Stromal cell of bone marrow (primary cell): ENCODE measurements at places on chromosomes 13 and 19.
A peak's percentile ranks its signal among the peaks of the same experiment; 100 is the strongest.

DNA sequence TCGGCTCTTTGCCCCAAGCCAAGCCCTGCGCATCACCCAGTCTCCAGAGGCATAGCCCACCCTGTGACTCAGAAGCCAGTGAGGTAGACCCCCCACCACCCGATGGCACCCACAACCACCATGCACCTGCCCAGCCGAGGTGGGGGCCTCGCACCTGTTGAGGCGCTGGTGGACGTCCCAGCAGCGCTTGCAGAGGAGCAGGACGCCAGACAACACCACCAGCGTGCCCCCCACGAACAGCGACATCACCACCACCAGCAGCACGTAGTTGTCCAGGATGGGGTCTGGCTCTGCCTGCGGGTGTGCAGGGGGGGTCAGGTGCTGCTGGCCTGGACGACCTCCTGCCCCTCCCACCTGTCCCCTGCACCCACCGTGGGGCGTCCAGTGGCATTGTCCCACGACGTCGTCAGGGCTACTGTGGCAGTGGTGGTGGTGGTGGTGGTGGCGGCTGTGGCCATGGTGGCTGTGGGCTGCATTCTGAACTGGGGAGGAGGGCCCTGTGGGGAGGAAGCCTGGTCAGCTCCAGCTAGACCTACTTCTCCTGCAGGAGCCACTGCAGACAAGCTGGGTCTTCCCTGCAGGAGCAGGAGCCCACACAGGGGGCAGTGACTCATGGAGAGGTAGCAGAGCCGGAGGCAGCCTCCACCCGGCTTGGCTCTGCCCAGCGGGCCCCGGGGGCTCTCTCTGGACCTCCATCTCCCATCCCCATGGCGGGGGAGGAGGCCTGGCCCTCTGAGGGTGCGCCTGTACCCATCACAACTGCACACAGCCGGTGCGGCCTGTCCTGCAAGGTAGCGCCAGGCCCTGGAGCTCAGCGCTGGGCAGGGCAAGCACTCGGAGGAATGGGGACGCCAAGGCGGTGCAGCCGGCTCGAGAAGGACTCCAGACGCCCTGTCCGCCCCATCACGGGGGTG lies 1.9 kb downstream of the CBARP start:
- no peak for DNase-seq

DNA sequence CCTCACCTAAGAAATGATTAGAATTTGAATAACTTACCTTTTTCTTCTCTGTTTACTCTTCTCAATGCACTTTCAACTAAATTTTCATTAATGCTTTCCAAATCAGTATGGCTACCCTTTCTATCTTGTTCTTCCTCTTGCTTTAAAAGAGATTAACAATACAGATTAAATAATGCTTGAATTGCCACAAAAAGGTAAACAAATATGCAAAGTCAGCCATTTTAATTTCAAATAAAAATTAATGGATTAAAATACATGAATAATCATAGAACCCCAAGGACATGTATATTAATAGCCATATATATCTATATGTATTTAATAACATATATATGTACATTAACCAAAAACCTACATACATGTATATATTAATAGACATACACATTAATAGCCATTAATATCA lies 7.9 kb upstream of the NEK5 start:
- DNase-seq, result no peak

DNA sequence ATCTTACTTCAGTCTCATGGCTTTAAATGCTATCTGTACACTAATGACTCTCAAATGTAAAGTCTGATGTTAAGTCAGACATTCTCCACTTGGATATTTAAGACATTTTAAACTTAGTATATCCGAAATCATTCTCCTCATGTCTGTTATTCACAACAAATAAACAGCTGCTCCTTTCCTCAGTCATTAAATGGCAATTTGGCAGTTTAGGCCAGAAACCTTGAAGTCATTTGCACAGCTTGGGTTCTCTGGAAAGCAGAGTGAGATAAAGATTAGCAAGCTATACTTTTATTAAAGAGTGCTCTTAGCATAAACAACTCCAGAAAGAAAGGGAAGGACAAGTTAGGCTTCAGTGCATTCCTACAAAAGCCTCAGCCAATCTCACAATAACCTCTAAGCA lies 53.7 kb downstream of the DNAJC15 start:
- no peak for DNase-seq

GRCh38 chr13:37446503-37446902 lies 152.1 kb downstream of the POSTN start:
- DNase-seq, result peak; percentile 90

DNA sequence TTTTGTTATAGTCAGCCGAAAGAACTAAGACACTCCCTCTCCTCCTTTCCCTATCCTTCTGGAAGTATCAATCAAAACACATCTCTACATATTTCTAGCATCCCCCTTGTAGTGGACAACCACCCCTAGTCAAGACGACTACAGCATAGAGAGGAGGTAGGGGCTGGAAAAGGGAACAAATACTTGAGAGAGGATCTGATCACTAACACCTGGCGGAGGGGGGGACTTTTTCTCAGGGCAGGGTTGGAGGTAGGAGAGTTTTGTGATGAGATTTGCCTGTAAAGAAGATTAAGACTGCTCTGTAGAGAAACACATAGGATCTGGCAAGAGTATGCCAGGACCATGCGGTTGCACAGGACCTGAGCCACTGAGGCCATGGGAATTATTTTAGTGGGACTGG lies 208.1 kb downstream of the SHISA2 start:
- DNase-seq, result no peak

- DNase-seq, result peak; percentile 70
Observed at GRCh38 chr13:107370015-107370785, 802.3 kb upstream of the ARGLU1 start.

GRCh38 chr13:64075543-64076271 lies 2660.1 kb upstream of the PCDH20 start:
- no peak for DNase-seq

DNA sequence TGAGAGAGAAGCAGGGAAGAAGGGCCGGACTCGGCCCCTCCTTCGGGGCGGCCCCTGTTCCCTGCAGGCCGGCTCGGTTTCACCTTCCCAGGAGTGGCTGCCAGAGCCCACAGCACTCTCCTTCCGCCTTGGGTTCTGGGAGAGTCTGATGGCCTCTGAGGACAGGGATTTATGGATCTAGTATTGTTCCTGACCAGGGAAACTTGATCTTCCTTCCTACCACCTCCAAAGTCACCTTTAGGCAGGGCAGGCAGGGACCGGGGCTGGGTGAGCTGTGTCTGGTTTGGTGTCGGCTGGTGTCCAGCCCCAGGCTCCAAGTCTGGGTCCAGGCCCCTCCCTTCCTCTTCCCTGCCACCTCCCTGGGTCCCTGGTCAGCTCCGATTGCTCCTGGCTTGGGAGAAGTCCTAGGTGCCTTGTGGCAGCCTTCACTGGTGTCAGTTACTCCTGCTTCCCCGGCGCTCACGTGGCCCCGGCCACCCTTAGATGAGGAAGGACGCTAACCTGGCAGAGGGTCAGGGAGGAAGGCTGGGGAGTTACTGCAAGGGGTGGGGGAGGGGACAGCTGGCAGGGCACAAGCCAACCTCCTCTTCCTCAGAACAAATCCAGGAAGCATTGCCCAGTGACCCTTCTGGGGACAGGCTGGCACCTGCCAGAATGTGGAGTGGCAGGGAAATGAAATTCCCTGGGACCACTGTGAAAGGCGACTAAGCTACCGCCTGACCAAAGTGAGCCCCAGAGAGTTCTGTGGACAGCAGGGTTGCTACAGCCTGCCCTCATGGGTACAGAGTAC lies 18.8 kb downstream of the RFX1 start:
- DNase-seq, result no peak

DNA sequence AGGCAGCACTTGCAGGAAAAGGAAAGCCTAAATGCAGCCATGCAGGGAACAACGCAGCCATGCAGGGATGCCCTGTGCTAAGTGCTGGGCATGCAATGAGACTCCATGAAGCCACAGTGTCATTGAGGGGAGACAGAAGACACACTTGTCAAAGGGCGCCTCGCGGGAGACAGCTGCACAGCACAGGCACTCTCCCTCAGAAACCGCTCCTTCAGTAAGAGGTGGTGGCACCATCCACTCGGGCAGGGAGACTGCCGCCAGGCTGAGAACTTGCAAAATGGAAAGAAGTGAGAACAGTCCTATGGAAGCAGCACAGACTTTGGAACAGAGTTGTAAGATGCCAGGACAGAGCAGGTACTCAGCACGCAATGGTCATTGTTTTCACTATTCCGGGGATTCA lies 51.1 kb downstream of the GGACT start:
- no peak for DNase-seq

- no peak for DNase-seq
Observed at GRCh38 chr13:112583592-112584277, 4.2 kb downstream of the TUBGCP3 start.

GRCh38 chr19:47109541-47110375 lies 3.8 kb downstream of the ZC3H4 start:
- no peak for DNase-seq

- no peak for DNase-seq
Observed at GRCh38 chr13:81382246-81382645, 1041.3 kb upstream of the SPRY2 start.

DNA sequence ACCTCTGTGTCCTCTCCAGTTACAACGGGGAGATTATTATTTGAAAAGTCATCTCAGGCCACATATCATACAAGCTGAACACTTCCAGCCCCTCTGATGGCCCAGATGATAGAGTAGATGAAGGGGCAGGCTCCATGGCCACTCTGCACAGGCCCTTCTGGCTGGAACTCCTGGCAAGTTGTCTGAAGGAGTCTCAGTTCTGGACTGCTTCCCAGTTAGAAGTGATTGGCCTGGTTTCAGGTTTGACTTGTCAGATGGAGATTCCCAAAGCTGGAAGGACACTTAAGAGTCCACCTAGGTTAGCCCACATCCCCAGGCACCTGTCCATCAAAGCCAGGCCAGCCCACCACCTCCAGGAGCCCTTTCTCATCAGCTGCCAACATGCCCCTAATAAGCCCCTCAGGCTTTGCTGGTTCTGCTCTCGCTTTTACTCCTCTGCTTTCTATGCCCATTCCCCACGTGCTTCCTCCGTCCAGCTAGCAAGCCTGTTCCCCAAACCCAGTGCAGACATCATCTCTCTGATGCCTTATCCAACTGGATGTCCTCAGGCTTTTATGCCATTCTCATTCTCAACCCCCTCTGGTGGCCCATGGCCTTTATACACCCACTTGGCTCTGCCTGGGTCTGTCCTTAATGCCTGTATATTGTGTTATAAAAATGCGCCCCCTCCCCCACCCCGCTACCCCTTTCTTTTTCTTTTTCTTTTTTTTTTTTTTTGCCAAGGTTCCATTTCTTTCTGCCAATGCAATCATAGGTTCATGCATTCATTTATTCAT lies 56.5 kb downstream of the HSPH1 start:
- no peak for DNase-seq
